ENCODE measurements at places on chromosomes 12 and 14.

GRCh38 chr14:64369201-64369600, 19.0 kb upstream of the MTHFD1 start:
- no peak for ATAC-seq

- no peak for ATAC-seq
Observed at GRCh38 chr14:53034688-53035230, 83.9 kb upstream of the FERMT2 start.

GRCh38 chr14:101707068-101707842, 54.3 kb upstream of the PPP2R5C start:
- peak; percentile 53 for ATAC-seq

GRCh38 chr12:86948851-86949250, 692.7 kb upstream of the MGAT4C start:
- ATAC-seq, result no peak

GRCh38 chr12:47990351-47991105, 13.7 kb downstream of the COL2A1 start:
- peak; percentile 15 for ATAC-seq

DNA sequence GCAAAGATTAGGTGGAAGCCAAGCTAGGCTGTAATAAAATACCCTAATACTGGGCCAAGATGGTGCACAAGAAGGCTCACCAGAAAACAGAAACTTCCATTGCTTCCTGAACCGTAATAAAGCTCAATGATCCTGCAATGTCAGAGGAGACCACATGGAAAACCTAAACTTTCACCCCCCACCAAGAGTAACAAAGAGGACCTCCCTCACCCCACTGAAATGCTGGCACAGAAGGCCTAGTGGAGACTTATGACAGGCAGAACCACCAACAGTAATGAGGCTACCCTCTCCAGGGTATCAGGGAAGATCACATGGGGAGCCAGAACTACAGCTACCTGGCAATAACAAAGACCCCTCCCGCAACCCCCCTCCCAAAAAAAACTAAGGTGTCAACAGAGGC, 43.1 kb downstream of the CEP83 start:
- ATAC-seq, result no peak

GRCh38 chr12:57106021-57106708, 5.0 kb downstream of the STAT6 start:
- ATAC-seq, result no peak

DNA sequence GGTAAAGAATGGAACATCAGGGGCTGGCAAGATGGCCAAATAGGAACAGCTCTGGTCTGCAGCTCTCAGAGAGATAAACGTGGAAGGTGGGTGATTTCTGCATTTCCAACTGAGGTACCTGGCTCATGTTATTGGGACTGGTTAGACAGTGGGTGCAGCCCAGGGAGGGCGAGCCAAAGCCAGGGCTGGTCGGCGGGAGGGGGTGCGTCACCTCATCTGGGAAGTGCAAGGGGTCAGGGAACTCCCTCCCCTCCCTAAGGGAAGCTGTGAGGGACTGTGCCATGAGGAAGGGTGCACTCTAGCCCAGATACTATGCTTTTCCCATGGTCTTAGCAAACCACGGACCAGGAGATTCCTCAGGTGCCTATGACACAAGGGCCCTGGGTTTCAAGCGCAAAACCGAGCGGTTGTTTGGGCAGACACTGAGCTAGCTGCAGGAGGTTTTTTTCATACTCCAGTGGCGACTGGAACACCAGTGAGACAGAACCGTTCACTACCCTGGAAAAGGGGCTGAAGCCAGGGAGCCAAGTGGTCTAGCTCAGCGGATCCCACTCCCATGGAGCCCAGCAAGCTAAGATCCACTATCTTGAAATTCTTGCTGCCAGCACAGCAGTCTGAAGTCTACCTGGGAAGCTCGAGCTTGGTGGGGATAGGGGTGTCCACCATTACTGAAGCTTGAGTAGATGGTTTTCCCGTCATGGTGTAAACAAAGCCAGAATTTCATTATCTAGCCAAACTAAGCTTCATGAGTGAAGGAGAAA, 317.6 kb downstream of the NELL2 start:
- ATAC-seq, result no peak

DNA sequence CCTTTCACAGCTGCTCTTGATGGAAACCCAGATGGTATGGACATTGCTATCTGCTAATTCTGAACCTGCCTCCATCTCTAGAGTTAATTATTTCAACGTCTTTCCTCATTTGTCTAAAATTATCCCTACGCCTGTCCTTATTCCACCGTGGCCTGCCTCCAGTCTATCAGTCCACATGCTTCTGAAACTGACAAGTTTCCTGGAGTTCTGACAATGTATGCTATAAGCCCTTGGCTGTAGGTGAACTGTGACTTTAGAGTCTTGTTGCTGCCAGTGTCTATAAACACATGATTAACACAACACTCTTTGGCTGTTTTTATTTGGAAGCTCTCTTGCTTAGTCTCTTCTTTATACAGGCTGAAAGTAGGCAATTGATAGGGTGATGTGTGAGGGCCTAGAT, 1052.9 kb downstream of the TMTC2 start:
- ATAC-seq, result no peak

DNA sequence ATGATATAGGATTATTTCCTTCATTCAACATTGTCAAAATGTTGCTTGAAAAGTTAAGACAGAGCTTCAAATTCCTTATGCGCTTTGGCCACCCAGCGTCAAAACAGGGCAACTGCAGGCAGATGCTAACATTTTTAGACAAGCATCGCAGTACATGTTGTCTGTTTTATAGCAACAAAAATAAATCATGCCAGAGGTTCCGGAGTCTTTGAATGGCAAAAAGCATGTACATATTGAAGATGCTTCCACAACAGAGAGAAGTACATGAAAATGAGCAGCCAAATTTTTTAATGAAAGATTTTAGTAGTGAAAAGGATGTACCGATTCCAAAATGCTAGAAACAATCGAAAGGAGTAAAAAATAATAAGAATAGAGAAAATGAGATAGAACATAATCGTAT, 49.8 kb upstream of the USP15 start:
- peak; percentile 47 for ATAC-seq

GRCh38 chr12:108921946-108922345, 42.1 kb downstream of the DAO start:
- no peak for ATAC-seq

GRCh38 chr12:76690921-76691700, 72.8 kb upstream of the ZDHHC17 start:
- no peak for ATAC-seq

DNA sequence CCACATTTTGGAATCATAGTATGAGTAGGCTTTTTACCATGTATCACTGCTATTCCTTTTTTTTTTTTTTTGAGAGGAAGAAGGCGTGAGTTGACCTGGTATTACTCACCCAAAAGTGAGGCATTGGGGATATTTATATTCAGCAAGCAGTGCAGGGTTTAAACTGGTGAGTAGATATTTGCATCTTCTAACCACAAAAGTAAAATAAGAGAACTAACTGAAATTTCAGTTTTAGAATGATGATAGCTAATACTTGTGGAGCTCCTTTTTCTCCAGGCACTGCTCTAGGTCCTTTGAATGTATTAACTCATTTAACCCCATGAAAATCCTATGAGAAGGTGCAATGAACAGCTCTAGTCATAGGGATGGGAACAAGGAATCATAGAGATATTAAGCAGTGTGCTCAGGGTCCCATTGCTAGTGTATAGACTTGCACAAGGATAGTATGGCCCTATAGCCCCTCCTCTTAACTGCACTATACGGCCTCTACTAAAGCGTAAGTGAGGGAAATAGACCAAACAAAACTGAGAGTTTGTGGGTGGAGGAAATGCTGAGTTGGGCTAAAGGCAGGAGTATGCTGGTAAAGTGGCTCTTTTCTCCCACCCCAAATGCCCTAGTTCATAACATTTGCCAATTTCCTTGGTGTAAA, 104.3 kb upstream of the MAX start:
- peak; percentile 61 for ATAC-seq

GRCh38 chr12:41205070-41205709, 17.1 kb downstream of the PDZRN4 start:
- no peak for ATAC-seq

GRCh38 chr12:1929241-1929984, 11.0 kb upstream of the CACNA2D4 start:
- ATAC-seq, result no peak

- ATAC-seq, result no peak
Observed at GRCh38 chr12:40511341-40511740, 180.9 kb upstream of the CNTN1 start.

GRCh38 chr12:46359667-46360280, 12.8 kb downstream of the SLC38A2 start:
- ATAC-seq, result no peak

GRCh38 chr12:23911574-23911973, 37.9 kb downstream of the SOX5 start:
- no peak for ATAC-seq

DNA sequence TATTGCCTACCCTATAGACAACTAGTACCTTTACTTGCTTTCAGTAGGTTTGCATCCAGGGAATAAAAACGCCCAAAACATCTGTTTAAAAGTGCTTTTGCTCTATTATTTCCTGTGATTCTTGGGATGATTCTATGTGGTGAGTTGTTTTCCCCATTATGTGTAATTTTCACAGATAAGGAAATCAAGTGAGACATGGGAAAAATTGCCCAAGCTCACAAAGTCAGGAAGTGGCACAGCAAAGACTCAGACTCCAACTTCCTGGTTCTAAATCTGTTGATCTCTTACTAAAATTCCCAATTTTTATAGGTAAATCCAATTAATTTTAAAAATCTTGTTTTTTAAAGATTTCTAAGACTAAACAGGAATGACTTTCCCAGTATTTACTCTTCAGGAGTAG, 39.0 kb downstream of the NID2 start:
- ATAC-seq, result no peak

DNA sequence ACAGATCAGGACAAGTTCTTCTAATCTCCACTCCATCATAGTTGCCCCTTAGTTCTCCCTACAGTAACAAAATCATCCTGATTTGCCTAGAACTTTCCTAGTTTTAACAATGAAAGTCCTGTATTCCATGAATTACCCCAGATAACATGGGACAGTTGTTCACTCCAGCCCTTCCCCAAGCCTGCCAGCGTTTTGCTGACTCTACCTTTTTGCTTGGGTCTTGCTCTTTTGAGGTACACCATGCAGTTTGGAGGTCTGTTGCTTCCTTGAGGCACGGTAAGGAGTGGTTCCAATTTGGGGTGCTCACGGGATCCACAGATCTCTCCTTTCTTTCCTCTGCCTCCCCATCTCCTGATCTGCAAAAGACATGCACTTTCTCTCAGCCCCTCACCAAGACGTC, 61.6 kb upstream of the DYRK2 start:
- ATAC-seq, result no peak

GRCh38 chr12:23525450-23526072, 423.9 kb downstream of the SOX5 start:
- peak; percentile 77 for ATAC-seq

GRCh38 chr14:60768602-60769001, 34.0 kb downstream of the MNAT1 start:
- no peak for ATAC-seq

DNA sequence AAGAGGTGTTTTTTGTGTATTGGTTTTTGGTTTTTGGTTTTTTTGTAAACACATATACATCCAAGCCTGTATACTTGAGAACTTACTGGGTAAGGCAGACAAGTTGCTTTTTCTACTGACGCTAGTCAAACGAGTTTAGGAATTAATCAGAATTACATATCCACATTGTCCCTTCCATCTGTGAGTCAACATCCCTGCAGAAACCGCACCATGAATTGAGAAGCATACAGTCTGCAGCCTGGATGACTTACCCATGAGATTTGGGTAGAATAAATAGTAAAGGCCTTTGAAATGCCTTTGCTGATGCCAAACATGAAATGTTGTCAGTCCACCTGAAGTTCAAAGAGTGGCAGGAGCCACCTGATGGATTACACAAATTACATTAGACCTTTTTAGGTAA, 21.4 kb upstream of the C12orf42 start:
- peak; percentile 78 for ATAC-seq

DNA sequence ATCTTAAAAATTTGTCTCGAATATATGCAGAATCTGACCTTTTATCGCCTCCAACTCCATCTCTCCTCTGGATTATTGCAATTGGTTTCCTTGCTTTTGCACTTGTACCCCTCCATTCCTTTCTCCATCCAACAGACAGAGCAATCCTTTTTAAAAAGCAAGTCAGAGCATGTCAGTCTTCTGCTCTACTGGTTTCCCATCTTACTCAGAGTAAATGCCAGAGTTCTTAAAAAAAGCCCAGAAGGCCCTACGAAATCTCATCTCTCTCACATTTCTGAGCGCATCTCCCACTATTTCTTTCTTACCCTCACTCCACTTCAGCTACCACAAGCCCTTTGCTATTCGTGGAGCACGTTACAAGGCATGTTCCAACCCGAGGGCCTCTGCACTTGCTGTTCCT, 236.9 kb upstream of the DDHD1 start:
- peak; percentile 39 for ATAC-seq

- ATAC-seq, result no peak
Observed at GRCh38 chr12:7068240-7068993, 7.9 kb downstream of the C1S start.

DNA sequence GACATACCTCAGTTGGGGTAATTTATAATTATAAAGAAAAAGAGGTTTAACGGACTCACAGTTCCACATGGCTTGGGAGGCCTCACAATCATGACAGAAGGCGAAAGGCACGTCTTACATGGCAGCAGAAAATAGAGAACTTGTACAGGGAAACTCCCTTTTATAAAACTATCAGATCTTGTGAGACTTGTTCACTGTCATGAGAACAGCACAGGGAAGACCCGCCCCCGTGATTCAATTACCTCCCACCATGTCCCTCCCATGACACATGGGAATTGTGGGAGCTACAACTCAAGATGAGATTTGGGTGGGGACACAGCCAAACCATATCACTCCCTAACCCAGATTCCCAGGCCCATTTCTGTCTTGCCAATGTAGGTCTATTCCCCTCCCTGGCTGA, 22.1 kb downstream of the MYO1H start:
- no peak for ATAC-seq

- ATAC-seq, result no peak
Observed at GRCh38 chr14:56887216-56887615, 76.9 kb upstream of the OTX2 start.

DNA sequence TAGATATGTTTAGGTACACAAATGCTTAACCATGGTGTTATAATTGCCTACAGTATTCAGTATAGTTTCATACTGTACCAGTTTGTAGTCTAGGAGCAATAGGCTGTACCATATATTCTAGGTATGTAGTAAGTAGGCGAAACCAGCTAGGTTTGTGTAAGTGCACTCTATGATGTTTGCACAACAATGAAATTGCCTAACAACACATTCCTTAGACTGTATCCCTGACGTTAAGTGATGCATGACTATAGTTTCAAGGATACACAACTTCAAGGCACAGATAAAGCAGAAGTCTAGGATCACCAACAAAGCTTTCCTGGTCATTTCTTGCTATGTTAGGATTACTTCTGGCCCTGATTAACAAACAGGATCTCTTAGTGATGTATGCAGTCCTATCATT, 135.1 kb downstream of the SLC38A1 start:
- no peak for ATAC-seq

- no peak for ATAC-seq
Observed at GRCh38 chr14:20671597-20672283, 12.6 kb upstream of the RNASE4 start.

DNA sequence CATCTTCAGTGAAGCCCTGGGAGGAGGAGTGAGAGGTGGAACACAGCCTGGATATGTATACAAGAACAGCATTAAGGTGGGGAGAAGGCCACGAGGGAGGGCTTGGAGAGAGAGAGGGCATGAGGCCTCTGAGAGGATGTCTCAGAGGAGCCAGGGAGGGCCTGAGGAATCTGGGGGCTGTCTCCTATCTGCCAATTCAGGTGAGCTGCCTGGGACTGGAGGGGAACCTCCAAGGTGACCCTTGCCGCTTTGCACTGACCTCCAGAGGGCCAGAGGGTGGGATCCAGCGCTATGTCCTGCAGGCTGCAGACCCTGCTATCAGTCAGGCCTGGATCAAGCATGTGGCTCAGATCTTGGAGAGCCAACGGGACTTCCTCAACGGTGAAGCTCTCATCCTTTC, 4.4 kb downstream of the ARHGEF25 start:
- no peak for ATAC-seq

Data from esophagus mucosa (tissue), 1 donor.